Activated T-cell treated with anti-CD3 and anti-CD28 coated beads, Interleukin-2, amount 50 U/mL, for 48 hours (primary cell): ENCODE measurements at places on chromosomes 6 and 20.

- DNase-seq, result peak; percentile 58
These were observed 92.4 kb downstream of the NCR2 start for GRCh38 chr6:41427642-41428335.

- no peak for DNase-seq
These were observed 56.9 kb upstream of the DYNLRB1 start for GRCh38 chr20:34459209-34459897.

- peak; percentile 39 for DNase-seq
These were observed 102.6 kb downstream of the LAMP5 start for GRCh38 chr20:9616833-9617461.

DNA sequence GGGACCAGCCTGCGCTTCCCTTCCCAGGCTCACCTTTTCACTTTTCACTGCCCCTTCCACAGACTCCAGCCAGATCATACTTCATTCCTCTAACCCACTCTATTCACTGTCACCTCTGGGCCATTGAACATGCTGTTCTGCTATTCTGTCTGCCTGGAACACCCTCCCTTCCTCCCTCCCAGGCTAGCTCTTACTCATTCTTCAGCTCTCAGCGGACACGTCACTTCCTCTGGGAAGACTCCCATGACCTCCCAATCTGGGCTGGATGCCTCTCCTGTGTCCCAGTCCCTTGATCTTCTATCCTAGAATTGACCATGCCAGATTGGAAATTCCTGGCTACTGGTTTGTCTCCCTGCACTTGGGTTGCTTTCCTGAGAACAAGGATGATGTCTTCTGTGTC lies 5.0 kb downstream of the SLC12A5 start:
- no peak for DNase-seq

DNA sequence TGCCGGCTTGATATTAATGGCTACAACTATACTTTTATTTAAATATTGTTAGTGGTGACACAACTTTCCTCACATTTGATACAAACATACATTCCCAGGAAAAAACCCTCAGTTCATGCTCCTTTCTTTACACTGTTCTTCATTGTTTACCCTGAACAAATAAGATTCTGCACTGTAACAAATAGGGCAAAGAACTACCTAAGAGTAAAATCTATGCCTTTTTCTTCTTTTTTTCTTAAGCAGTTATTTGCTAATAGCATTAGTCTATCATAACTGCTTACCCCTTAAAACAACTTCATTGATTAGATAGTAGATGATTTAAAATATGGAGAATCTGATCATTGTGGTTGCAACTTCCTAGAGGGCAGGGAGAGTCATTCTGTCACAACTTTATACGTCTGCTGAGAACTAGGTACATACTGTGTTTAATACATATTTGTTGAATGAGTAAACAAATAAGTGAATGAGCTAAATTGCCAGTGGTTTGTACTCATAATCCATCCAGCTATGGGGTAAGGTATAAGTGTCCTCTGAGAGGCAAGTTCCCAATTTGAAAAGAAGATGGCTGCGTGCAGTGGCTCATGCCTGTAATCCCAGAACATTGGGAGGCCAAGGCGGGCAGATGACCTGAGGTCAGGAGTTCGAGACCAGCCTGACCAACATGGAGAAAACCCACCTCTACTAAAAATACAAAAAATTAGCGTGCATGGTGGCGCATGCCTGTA lies 161.0 kb downstream of the CDK19 start:
- DNase-seq, result no peak

- peak; percentile 93 for DNase-seq
These were observed at the start of gene SLC35A1 for GRCh38 chr6:87472525-87473418. TSS of gene SLC35A1 (plus strand) at chr6:87472974. CDS start at chr6:87473004, 30 bp downstream.

- no peak for DNase-seq
These were observed 255.7 kb downstream of the GJA1 start for GRCh38 chr6:121691126-121691551.

DNA sequence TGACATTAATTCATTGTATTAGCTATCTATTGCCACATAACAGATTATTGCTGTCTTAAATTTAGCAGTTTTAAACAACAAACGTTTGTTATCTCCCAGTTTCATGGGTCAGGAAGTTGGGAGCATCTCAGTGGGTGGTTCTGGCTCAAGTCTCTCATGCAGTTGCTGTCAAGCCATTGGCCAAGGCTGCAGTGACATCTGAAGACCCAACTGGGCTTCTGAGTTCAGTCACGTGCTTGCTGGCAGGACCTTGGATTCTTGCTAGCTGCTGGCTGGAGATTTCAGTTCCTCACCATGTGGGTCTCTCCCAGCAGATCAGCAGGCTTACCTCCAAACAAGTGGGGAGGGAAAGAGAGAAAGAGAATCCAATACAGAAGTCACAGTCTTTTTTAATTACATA lies 152.6 kb upstream of the EXOC2 start:
- no peak for DNase-seq

DNA sequence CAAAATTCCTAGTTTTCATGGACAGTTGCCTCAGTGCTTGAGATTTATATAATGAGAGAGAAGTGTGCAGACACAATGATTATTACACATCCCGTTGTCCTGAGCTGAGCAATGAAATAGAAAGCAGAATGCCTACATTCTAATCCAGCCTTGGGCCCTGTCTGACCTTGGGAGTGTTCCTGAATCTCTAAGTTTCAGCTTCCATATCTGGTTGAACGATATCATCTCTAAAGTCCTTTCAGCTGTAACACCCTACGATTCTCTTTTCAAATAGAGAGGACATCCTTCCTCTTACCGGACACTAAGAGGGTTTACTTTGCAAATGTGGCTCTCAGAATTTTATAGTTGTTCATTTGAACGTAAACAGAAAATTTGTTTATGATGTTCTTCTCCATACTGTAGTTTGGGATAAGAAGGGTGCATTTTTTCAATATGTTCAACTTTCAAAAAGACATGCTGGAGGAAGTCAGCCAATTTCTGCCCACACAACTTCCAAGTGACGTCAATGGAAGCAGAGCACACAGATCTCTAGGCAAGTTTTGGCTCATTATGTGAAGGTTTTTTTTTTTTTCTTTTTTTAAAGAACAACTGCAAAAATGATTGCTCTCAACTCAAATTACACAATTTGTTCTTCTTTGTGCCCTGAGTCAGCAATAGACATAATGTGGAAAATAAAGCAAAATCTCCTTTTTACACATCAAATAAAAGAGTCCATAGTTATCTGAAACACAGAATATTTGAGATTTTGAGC lies 50.4 kb downstream of the PDE7B start:
- DNase-seq, result no peak

GRCh38 chr6:36216559-36216958 lies 20.0 kb downstream of the BRPF3 start:
- no peak for DNase-seq

DNA sequence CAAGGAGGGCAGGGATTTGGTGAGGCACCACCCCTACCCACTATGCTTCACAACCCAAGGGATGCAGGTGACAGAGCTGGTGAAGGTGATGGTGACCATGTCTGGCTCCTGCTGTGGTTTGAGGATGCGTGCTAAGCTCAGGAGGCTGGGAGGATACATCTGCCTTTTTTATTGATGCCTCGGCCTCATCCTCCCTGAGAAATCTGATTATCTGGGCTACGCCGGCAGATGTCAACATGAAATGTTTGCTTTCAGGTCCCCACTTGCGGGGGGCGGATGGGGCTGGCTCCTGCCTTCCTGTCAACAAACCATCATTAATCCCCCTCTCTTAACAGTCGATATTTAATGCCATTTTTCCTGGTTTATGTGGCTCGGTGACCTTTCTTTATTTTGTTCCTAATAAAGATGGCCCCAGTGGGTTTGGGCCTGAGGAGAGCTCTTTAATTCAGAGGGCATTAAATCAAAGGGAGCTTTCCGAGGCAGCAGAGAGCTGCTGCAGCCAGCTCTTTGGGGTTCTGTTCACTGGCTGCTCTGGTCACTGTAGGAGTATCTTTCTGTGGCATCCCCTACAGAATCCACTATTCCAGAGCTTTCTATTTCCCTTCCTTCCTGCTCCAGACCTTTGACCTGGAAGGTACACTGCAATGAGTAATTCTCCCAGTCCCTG lies 33.5 kb upstream of the LRFN2 start:
- no peak for DNase-seq

DNA sequence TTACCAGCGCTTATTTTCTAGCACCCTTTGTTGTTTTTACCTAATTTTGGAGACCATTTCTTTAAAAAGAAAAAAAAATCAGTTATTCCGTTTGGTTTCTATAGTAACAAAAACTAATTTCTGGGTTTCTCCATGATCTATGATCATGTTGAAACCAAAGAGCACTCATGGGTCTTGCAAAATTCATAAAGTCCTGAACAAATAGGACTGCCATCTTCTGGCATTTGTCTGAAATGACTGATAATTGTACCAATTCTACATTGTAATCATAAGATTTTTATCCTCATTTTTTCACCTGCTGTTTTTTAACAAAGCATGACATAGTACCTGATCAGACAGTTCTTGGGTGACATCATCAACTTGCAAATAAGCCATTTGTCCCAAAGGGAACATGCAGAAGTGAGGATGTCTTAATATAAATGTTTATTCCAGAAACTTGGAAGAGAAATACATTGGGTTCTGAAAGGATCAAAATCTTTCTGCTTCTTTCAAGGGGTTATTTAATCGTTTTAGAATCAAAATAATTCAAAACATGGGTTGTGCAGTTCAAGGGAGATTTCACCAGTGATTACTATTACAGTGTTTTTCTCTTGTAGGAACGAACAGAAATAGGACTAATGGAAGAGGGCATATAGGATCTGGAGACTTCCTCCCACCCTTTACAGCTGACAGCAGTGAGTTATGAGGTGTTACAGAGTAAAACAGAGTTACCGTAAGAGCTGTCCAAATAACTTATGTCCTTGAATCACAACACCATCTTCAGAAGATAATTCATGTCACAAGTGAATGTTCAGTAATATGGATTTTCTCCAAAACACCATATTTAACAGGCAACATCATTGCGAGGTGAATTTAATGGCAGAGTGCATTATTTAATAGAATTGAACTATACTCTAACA lies 87.1 kb upstream of the GJE1 start:
- DNase-seq, result no peak

DNA sequence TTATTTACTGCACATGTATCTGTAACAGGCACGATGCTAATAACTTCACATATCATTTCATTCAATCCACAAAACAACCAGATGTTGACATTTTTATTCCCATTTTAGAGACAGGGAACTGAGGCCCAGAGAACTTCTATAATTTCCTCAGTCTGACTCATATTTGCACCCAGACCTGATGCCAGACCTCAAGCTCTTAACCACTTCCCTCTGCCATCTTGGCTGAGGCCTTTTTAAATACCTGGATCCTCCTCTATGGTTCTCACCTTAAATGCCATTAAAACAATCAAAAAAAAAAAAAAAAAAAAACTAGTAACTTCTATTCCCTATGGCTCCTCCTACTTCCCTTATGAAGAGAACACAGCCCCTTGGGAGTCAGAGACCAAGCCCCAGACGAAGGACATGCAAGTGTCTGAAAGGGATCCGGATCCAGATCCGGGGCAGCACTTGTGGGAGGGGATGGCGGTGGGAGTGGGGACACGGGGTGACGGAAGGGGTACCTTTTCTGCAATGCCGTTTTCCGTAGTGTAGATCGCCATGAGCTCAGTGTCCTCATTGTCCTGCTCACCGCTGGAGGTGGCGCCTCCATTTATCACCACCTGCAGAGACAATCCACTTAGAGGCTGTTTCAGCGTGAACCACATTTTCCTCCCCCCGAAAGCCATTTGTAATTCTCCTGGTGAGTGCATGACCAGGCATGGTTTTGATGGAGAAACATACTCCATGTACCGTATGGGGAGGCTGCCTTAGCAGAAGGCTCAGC lies 88.7 kb downstream of the SLC23A2 start:
- DNase-seq, result no peak

GRCh38 chr6:150560004-150560883 lies 39.4 kb upstream of the PLEKHG1 start:
- no peak for DNase-seq

DNA sequence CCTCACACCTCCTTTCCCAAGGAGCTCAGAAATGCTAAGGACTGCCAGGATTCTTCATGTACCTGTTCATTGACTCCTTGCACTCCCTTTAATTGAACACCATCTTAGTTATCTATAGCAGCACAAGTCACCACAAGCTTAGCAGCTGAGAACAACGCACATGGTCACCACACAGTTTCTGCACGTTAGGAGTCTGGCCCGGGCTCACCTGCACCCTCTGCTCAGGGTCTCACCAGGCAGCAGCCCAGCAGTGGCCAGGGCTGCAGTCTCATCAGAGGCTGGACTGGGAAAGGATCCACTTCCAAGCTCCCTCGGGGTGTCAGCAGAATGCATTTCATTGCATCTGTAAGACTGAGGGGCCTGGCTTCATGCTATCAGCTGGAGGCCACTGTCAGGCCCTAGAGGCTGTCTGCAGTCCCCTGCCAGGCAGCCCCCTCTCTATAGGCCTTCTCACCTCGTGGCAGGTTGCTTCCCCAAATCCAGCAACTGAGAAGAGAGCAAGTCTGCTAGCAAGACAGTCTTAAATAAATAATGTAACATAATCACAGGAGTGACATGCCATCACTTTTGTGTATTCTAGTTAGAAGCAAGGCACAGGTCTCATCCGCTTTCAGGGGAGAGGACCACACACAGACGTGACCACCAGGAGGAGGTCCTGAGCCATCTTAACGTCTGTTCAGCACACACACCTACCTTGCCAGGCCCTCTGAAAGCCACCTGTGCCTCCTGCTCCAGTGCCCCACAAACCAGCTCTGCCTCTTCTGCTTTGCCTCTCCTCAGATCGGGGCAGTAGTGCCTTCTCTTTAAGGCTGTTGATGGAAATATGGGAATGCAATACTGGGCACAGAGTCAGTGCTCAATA lies 165.2 kb upstream of the CST7 start:
- DNase-seq, result no peak

GRCh38 chr20:33463332-33464101 lies 20.0 kb upstream of the SNTA1 start:
- no peak for DNase-seq

DNA sequence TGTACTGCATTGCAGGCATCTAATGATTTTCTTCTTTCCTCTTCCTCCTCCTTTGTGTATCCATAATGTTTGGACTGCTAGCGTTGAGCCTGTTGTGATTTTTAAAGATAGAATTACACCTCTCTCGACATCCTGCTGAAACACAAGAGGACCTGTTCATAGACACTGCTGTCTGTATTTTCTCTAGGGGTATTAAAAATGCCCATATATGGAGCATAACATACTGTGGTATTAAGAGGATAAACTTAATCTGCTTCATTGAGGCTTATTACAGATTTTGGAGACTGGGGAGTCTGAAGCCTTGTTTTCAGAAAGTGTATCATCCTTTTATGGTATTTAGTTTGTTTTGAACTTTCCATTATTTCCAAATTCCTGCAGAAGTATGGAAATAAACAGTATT lies 414.3 kb downstream of the CDKAL1 start:
- DNase-seq, result no peak

DNA sequence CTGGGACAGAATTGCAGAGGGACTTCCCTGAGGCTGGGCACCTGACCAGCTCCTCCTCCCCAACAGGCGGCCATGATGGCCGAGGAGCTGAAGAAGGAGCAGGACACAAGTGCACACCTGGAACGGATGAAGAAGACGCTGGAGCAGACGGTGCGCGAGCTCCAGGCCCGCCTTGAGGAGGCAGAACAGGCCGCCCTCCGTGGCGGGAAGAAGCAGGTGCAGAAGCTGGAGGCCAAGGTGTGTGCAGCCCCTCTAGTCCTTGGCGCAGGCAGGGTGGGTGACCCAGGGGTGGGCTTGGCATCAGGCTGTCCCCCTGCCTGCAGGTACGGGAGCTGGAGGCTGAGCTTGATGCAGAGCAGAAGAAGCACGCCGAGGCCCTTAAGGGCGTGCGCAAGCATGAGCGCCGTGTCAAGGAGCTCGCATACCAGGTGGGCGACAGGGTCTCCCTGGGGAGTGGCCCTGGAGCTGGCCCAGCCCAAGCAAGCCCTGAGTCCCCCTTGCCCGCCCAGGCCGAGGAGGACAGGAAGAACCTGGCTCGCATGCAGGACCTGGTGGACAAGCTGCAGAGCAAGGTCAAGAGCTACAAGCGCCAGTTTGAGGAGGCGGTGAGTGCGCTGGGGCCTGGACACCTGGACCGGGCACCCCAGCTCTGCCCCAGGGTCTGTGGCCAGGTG lies 45.4 kb downstream of the MYH7B start:
- no peak for DNase-seq
